ENCODE measurements at places on chromosomes 16 and 17.

DNA sequence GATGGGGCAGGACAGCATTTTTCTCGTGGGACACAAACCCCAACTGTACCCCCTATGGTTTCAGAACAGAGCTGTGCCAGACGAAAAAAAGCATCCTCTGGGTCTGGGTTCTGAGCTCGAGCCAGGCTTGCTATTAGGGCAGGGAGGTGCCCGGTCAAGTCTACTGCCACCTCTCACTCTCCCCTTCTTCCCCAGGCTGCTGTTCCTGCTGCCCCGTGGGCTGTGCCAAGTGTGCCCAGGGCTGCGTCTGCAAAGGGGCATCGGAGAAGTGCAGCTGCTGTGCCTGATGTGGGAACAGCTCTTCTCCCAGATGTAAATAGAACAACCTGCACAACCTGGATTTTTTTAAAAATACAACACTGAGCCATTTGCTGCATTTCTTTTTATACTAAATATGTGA is 1.1 kb downstream of the MT1E start:
- DNase-seq: no peak

GRCh38 chr16:86229866-86230656 is 280.3 kb upstream of the FOXF1 start:
- no peak for DNase-seq

- no peak for DNase-seq
Observed at GRCh38 chr17:7484919-7485377, 782 bp downstream of the POLR2A start.

- no peak for DNase-seq
Observed at GRCh38 chr17:39943702-39944392, 16.3 kb downstream of the LRRC3C start.

- DNase-seq: no peak
Observed at GRCh38 chr17:30064738-30065137, 51.9 kb upstream of the NSRP1 start.

DNA sequence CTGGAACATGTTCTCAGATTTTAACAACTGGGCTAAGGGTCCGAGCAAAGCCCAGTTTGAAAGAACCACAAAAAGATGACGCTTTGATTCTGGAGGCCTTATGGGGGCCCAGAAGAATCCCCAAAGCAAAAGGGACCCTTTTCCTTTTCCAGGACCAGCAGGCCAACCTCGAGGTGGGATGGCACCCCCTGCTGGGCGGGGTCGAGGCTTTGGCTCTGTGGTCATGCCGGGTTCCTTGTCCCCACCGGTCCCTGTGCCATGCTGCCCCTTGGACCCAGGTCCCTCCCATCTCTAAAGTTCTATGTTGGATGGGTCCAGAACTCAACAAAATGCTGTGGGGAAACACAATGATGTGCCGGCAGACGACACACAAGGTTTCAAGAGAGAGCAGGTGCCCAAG is 30.9 kb downstream of the TMEM204 start:
- no peak for DNase-seq

DNA sequence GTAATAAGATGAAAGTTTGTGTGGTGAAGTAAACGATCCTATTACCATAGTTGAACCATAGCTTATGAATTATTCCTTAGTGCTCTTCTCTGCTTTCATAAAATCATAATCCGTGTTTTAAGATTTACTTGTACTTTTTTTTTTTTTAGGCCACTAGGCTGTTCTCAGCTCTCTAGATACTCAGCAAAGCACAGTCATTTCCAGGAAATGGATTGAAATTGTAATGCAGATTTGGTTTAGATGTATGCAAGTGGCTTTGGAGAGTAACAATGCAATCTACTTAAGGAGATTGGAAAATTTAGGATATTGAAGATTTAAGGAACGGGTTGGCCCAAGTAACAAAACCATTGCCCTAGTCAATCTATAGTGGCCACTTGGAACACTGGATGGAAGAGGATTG is 125.1 kb downstream of the PITPNC1 start:
- DNase-seq: no peak

DNA sequence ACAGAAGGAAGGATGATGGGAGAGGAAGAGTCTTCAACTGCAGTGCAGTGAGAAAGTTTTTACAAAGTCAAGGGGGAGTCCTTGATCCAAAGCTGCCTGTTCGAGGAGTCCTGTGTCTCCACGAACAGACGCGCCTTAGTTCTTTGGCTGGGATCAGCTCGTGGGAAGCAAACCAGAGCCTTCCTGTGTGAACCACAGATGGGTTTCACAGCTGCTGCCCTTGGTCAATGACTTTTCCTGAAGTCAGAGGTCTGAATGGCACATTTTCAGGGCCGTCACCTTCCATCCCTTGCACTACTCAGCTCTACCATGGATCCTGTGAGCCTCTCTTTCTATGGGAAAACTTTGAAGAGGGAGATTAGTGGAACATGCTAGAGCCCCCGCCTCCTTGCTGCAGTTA is 4.2 kb upstream of the SBK1 start:
- DNase-seq: no peak

DNA sequence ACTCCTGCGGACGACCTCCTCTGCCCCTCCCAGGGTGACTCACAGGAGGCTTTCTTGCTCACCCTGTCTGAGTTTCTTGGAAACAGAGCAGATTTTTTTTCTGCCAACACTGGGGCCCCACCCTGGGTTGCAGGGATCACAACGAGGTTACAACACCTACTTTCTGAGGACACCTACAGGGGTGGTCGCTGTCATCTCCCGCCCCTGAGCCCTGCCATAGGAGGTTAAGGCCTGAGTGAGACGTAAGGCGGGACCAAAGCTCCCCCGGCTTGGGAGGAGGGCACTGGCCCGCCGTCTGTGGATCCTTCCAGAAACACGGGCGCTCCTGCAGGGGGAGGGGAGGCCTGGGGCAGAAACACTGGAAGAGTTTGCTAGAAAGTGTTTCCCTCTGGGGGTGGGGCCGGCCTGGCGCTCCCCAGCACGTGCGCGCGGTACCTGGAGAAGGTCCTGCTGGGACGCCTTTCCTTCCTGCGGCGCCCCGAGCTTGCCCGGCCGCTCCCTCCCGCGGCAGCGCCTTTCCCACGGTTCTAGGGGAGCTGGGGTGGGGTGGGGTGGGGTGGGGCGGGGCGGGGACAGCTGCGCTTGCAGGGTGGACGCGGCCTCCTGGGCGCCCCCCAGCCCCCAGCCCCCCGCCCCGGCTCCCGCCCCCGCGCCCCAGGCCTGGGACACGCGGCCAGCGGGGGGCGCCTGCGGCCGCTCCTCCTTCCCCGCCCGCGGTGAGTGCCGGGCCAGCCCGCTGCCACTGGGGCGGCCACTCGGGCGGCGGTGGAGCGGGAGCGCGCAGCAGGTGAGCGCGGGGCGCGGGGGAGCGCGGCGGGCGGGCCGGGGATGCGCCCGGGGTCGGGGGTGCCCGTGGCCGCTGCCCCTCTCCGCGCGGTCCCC is 20.7 kb upstream of the ADCY7 start:
- peak; percentile 38 for DNase-seq

GRCh38 chr17:8126491-8127066 is 2.7 kb upstream of the HES7 start:
- no peak for DNase-seq

Measured in stimulated activated CD4-positive, alpha-beta T cell treated with anti-CD3 and anti-CD28 coated beads, Interleukin-1b, Interleukin-23, amount 100 ng/mL, for 1 hour (primary cell).